CD4-positive, alpha-beta memory T cell (primary cell): ENCODE measurements at places on chromosomes 7 and 10.

- no peak for DNase-seq
These were observed 269.1 kb downstream of the TSPAN12 start for GRCh38 chr7:120588862-120589261.

- DNase-seq: no peak
These were observed 170.9 kb downstream of the CDK14 start for GRCh38 chr7:90766814-90767564.

DNA sequence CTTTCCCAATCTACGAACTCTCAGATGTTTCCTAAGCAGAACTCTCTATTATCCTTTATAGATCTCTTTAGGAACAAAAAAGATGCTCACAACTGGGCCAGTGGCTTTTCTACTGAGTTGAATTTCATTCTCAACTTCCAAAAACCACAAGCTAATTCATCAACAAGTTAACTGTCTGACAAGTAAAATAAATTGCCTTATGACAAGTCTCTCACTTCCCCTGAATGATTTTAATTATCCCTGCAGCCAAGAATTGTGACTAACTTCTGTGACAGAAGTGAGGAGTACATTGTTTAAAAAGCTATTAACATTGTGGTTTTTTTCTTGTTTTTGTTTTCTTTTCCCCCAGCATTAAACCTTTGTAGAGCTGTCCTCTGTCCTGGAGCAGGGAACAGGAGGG is 343.1 kb downstream of the HPSE2 start:
- no peak for DNase-seq

- no peak for DNase-seq
These were observed 85.9 kb upstream of the AGBL3 start for GRCh38 chr7:134900166-134900982.

DNA sequence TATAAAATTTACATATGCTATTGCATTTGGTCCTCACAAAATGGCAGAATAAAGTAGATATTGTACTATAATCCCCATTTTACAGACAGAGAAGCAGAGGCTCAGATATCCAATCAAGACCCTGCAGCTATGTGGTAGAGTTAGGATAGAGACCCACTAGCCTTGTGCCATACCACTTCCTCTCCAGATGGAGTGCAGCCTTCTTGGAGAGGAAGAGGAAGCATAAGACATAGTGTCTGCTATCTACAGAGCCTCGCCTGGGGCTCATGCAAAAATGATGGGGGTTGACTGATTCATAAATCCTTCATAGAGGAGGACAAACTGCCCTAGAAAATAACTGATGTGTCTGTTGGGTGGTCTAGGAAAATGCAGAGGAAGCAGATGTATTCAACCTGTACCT is 447.3 kb downstream of the KCNMA1 start:
- DNase-seq: no peak

GRCh38 chr7:159229683-159230475 is 85.2 kb upstream of the VIPR2 start:
- no peak for DNase-seq

DNA sequence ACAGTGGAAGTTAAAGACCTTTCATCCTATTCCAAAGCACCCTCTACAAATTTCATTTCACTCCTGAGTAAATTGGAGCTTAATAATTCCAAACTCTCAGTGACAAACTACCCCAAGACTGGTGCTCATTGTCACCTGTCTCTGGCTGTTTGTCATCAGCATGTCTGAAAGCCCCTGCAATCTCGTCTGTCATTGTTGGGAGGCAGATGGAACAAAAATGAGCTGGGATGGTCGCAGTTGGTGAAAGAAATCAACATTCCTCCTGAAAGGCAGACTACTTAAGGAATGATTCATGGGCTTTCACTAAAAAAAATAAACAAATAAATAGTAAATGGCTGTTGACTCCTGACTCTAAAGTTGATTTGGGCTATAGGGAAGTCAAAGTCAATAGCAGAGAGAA is 69.7 kb upstream of the PALS2 start:
- DNase-seq: no peak

DNA sequence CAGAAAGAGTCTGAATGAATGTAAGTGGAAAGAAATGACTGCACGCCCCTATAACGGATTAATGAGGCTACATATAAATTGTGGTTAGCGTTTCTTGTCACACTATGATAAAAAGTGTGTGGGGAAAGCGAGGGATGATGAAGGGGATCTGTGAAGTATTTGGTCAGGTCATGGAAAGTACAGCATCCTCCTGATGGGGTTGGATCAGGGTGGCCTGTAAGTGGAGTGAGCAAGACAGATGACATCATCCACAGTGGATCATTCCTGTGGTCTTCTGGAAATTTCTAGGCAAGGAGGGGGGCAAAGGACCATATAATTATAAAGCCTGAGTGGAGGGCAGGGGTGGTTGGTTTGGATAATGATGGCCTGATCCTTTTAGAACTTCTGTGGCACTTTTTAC is 606.0 kb downstream of the INHBA start:
- no peak for DNase-seq

GRCh38 chr10:132264966-132265889 is 42.5 kb downstream of the STK32C start:
- no peak for DNase-seq

GRCh38 chr10:123888751-123889150 is 2.9 kb downstream of the CPXM2 start:
- no peak for DNase-seq

GRCh38 chr10:88849234-88849633 is 2.4 kb downstream of the ANKRD22 start:
- no peak for DNase-seq

DNA sequence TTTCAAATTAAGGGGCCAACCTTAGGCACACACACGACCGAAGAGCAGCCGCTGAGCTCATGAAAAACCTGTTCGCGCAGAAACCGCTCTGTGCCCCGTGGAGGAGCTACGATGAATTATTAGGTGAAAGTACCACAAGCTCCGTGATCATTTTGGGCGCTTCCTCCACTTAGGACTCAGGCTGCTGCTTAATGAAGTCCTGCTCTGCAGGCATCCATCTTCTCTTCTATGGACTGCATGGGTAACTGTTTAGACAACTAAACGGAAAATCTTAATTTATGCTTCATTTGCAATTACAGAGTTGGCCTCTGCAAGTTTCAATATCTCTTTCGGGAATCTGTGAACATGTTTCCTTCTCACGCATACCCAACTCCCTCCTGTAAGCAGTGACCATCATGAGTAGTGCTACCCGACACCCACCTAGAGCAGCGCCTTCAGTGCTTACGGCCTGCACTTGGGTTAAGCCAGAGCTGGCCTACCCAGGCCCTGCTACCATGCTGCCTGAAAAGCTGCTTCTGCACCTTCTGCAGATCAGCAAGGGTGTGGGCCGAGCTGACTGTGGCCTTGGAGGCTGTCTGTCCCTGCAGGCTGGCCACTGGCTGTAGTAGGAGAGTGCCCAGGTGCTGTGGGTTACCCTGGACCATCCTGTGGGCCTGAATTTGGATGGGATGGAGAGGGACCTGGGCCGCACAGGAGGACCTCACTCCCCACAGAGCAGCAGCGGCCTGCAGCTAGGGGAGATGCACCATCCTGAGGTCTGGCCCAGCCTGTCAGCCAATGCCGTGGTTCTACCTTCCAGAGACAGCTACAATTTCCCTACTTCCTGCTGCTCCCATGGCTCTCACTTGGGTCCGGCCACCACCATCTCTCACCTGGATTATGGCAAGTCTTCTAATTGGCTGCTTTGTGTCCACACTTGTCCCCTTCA is 36.0 kb downstream of the GNA12 start:
- DNase-seq: no peak

DNA sequence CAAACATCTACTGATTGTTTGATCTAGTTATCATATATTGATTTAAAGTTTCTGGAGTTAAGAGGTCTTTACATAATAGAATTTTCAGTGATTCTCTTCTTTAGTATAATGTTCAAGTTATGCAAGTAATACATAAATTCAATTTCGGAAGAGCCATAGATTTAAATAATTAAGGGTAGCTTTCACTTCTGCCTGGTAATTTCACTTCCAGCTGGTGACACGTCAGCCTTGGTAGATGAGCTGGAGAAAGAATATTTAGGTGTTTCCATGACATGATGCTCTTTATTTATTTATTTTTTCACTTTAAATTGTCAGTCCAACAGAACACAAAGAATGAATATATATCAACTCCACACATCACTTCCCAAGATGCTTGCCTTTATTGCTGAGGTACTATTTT is 5.2 kb upstream of the OTUD1 start:
- DNase-seq: no peak

GRCh38 chr7:95808396-95808795 is 36.0 kb downstream of the DYNC1I1 start:
- DNase-seq: no peak

GRCh38 chr7:26533217-26533616 is 241.6 kb downstream of the SNX10 start:
- no peak for DNase-seq

GRCh38 chr10:18886102-18886501 is 162.5 kb upstream of the MALRD1 start:
- no peak for DNase-seq

DNA sequence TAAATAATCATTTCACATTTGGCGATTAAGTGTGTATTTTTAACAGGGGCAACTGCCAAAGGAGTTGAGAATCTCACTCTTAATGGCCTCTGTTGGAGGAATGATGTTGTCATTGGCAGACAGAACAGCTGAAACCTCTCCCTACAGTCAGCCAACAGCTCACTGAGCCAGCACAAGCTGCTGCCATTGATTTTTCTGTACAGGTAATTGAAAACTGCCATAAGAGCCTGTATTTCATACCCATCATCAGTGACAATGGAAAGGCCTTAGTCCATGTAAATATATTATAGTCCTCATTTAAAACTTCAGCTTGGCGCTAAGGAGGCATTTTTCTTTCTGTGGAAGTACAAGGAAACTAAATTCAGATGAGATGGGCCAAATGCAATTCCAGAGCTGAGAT is 28.1 kb upstream of the PTN start:
- no peak for DNase-seq

- peak; percentile 62 for DNase-seq
These were observed 69.6 kb upstream of the CDK1 start for GRCh38 chr10:60708666-60709065.

- DNase-seq: no peak
These were observed 49.0 kb downstream of the TMEM270 start for GRCh38 chr7:73909996-73910395.

DNA sequence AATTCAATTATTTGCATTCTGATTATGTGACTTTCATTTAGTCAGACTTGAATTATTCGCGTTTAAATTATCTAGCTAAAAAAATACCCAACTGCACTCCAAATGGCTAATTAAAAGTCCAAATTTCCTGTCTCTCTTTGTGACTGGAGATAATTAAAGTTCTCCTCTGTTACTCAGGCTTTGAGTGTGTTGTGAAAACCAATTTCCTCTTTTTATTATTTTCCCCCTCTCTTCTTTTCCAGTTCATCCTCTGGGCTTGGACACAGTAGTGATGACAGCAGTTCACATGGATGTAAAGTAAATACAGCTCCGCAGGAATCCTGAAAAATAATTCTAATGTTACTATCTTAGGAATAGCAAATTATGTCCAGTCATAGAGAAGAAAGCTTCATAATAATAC is 80.6 kb downstream of the SNX10 start:
- no peak for DNase-seq

DNA sequence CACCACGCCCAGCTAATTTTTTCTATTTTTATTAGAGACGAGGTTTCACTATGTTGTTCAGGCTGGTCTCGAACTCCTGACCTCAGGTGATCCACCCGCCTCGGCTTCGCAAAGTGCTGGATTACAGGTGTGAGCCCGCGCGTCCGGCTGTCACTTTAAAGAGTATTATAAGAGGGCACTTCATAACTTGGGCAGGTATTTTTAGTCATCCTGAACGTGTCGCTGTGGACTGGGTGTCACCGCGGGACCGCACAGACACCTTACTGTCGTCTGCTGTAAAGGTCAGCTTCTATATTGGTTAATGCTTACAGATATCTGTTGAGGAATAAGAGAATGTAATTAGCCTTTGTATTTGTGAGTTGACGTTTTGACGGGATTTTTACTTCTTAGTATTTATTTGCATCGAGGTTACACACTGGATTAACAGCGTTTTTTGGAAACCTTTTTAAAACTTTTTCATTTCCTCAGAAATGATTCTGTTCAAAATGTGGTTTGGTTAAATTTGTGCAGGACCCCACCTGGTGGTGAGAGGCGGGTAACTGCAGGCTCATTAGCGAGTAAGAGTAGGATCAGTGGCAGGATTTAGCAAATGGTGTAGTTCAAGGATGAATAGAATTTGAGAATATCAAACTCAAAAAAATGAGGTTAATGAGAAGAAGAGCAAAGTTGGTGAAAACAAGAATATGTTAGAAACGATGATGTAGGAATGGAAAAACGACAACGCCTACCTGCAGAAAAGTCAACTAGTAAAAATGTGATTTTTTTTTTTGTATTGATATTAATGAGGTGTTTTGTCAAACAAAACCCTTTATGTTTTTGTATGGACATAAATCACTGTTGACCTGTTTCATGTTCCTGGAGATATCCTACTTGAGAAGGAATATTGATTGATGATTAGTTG is 3.2 kb downstream of the DNAJB6 start:
- peak; percentile 69 for DNase-seq

DNA sequence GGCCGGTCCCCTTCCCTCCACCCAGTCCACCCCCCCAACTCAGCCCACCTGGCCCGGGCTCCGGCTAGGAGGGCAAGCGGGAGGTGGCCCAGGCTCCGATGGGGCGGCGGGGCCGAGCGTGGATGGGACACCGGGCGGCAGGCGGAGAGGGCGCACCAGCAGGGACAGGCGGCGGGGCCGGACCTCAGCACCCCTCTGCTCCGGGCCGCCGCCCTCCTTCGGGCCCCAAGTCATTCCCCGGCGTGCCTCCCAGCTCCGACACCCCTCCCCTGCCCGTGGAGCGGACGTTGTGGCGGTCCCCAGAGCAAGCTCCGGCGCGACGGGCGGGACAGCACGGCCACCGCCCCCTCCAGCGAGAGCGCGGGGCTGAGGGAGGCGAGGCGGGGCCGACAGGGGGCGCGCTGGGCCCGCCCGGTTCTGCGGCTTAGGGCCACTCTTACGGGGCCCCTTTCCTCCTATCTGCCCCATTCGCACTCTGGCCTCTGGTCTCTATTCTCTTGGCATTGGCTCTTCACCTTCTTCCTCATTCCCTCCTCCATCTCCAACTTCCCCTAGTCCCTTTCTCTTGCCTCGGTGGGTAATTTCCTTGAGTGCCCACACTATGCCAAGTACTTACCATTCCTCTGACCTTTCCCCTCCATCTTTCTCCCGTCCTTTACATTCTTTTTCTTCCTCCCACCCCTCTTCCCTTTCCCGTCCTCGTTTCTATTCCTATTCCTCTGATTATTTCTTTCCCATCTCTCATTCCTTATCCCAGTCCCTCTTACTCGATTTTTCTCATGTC is 701 bp upstream of the GBX1 start:
- DNase-seq: peak; percentile 52

DNA sequence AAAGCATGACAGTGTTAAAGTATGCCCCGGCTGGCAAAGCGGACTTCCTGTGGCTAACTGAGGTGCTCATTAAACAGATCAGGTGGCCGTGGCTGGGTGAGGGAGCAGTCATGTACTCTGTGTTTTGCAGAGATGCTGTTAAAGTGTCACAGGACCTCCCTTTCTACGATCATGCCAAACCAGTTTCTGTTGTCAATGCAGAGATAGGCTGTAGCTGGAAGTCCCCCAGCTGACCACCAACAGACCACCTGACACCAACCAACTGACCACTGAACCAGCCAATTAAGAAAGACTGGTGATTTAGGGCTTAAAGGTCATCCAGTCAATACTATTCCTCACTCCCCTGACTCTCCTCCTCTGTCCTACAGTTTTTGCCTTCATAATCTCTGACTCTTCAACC is 431.1 kb upstream of the LRGUK start:
- no peak for DNase-seq
